ENCODE measurements at places on chromosomes 13 and 19.
A peak's percentile ranks its signal among the peaks of the same experiment; 100 is the strongest.

DNA sequence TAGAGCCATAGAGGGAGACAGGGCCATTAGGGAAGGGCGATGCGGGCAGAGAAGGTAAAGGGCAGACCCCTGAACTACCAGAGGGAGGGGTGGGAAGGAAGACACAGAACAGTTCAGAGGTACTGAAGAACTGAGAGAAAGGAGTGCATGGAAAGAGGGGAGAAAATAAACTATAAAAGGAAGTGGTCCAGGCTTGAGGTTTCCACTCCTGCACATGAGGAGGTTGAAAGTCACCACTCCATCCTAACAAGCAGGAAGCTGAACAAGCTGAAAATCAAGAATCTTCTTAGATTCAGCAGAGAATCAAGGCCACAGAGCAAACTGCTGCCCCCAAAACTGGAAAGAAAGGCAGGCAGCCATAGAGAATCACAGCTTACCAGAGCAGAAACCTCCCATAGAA, 45.1 kb downstream of the MIPEP start:
- DNase-seq: no peak

DNA sequence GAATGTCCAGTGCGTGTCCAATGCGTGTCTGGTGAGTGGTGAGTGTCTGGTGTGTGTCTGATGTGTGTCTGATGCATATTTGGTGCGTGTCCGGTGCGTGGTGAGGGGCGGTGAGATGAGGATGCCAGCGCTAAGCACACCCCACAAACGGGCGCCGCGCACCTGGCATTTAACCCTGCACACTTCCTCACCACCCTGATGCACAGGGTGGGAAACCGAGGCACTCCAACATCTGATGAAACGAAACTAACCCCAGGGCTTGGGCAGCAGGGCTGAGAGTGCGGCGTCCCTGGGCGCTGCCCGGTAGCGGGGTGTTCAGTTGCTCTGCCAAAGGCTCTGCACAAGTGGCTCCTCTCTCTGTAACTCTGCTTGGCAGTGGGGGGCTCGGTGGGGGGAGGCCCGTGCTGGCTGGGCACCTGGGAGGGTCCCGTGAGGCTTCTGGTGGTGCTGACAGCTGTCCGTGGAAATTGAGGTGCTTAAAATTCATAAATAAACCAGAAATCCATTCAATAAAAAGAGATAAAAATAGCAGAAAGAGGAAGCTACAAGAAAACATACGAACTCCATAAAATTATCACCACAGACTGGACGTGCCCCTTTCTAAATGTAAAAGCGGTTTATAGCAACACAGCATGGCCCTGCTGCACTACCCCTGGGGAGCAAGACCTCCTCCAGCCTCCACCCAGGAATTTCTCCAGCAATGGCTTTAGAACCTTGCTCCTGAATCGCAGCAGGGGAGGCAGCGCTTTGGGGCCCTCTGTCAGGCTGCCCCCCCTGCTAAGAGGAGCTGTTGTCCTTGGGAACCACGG, 76.0 kb downstream of the RASA3 start:
- no peak for DNase-seq

DNA sequence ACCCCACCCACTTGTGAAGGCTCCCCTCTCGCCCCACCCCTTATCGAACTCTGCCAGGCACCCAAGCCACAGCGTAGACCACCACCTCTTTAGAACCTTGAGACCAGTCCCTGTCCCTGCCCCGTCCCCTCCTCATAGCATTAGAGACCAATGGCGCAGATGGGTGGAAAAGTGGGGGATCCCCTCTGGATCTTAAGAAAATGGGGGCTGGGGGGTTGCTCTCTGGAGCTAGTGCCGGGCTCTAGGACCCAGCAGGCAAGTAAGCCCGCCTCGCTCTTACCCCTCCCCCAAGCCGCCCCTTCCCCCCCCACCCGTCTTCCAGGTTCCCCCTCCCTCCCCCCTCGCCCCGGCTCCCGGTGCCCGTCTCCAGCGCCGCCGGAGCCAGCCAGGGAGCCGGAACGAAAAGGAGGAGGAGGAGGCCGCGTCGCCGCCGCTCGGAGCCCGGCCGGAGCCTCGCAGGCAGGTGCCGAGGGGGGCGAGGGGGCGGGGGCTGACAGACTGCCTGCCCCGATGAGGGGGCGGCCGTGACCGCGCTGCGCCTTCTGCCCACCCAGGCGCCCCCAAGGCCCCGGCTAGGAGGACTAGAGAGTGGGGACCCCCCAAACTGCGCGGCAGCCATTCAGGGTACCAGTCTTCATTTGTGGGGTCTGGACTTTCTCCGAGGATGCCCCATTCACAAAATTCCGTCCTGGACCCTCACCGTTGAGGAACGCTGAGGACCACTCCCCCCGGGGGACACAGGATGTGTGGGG, at the start of gene SPRED3:
Gene SPRED3 (plus strand): TSS at position 349 of the 752 bp plus-strand sequence. CDS start 1,606 bp downstream, outside the sequence.
- DNase-seq: no peak

DNA sequence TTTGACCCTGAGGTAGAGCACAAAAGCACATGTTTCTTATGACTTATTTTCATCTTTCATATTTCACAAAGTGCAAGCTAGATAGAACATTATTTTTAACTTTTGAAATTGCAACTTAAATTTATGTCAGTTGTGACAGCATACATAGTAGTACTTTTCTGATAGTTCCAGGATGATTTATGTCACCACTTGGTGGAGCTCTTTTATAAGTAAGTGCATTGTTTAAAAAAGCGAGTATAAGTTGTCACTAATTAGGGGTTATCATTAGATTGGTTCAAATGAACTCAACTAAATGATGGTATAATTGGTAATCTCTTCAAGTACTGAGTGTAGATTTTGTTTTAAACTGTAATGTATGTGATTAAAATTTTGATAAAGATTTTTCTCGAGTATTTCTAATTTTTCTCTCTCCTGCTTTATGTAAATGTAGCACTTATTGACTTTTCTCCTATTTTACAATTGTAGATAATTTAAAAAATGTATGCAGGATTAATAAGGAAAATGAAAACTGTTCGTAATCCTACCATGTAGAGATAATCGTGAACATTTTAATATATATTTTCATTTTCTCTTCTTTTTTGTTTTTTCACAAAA, 31.1 kb downstream of the RB1 start:
- DNase-seq: peak; percentile 88

DNA sequence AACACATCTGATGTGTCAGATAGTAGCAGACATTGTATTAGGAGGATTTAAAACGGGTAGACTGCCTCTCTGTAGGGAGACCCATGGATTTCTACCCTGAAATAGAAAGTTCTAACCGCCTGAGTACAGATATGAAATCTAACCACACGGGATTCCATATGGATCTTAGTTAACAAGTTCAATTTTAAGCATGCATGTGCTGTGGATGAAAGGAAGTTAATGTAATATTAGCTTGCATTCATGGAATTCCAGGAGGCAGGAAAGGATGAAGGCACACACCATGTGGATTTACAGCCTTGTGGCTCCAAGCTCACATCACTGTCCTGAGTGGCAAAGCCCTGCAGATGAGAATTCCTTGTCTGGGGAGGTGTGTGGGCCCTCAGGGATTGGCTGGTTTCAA, 120.6 kb upstream of the IRS2 start:
- DNase-seq: no peak

DNA sequence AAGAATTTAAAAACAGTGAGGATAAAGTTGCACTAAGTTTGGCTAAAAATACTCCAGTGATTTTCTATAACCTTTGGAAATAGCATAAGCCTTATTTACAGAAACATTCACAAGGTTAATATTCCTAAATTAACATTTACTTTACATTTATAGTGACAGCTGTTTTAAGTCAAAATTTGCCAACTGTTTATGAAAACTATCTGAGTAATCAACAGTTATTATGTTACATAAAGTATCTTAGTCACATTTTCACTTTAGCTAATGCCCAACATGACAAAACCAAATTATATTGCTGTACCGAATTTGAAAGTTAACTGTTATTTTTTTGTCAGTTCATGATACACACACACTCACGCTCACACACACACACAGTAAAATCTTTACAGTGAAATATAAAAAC, 1.2 kb downstream of the TNFRSF19 start:
- DNase-seq: no peak

GRCh38 chr13:25770601-25771000, 281.2 kb downstream of the SHISA2 start:
- no peak for DNase-seq

DNA sequence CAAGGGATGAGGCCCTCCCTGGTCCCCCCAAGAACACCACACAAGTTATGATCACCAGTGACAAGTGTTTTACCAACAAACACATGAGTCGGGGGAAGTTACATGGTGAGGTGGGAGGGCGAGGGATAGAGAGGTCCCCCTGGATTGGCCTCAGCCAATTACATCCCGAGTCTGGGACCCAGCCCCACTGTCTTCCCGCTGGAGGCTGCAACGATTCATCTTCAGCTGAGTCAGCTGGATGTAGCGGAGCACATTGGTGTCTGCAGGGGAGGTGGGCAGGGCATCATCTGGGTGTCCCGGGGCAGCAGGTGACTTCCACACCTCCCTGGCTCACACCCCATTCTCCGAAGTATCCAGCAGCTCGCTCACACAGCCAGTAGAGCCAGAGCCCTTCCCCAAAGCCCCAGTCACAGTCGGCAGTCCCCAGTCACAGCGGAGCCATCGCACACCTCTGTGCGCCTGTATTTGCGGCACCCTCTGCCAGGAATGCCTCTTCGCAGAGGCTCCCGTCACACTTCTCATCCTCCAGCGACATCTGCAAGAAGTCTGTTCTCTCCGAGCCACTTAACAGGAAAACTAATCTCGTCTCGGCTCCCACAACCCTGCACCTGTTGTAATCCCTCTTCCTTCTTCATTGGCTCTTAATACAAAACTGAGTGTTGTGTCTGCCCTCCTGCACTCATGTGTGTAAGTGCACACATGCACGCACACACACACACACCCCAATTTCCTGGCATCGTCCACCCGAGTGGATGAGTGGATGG, 2.0 kb downstream of the TTC9B start:
- DNase-seq: no peak

All from AML-193 (cell line).